ENCODE measurements at places on chromosomes 16 and 17. TPM values are rescaled to one million over a fixed set of nuclear protein-coding genes. Genes with fewer than 3 reads are reported as not detected.

- DNase-seq, result no peak
Observed at GRCh38 chr16:89200850-89201411, 594 bp upstream of the SLC22A31 start.

GRCh38 chr17:81164371-81165245 is 699 bp upstream of the PVALEF start:
- no peak for DNase-seq

- DNase-seq, result no peak
Observed at GRCh38 chr16:3476409-3476808, 18.9 kb downstream of the C16orf90 start.

GRCh38 chr16:56048425-56049105 is 142.7 kb upstream of the GNAO1 start:
- DNase-seq, result no peak

GRCh38 chr17:39169518-39169917 is 3.6 kb upstream of the ARL5C start:
- DNase-seq, result no peak

GRCh38 chr17:41049110-41049509 is 2.0 kb upstream of the KRTAP2-1 start:
- DNase-seq, result peak; percentile 84

GRCh38 chr17:63931981-63932561 is at the start of gene CD79B:
CD79B (minus strand) TSS chr17:63932331; CDS start chr17:63932261, 70 bp downstream.
- DNase-seq, result no peak

GRCh38 chr16:86594721-86595120 is 16.4 kb downstream of the FOXL1 start:
- DNase-seq, result no peak

DNA sequence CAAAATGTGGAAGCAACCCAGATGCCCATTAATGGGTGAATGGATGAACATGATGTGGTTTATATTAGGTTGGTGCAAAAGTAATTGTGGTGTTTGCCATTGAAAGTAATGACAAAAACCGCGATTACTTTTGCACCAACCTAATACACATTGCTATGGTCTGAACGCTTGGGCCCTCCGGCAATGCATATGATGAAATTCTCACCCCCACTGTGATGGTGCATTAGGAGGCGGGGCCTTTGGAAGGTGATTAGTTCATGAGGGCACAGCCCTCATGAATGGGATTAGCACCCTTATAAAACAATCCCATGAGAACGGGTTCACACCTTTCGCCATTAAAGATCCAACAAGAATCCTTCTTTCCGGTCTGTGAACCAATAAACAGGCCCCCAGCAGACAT is 25.3 kb upstream of the PRM1 start:
- no peak for DNase-seq

DNA sequence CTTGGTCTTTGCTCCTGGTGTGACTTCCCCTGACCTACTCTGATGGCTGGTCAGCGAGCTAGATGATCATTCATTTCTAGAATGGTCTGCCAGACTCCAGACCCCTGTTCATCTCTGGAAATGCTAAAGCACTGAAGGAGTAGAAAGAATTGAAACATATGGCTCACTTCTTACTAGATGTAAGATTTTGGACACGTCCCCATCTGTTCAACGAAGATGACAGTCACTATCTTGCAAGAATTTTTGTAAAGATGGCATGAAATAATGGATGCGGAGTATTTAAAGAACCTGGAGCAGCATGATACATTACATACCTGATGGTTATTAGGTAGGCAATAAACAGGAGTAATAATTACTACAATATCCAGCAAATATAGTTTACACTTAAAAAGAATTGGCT is 252.7 kb upstream of the SDK2 start:
- no peak for DNase-seq

DNA sequence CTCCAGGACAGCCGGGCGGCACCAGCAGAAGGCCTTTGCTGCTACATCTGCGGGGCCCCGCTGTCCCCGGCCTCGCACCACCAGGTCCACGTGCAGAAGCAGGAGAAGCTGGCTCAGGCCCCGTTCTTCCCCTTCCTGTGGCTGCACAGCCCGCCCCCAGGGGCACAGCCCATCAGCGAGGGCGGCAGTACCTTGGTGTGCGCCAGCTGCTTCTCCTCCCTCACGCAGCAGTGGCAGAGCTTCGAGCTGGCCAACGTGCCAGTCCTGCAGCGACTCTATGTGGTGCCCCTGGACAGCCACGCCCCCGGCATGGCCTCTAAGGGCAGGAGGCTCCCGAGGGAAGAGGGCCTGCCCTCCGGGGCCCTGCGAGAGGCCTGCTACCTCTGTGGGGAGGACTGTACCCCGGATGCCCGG is 58.3 kb upstream of the CIBAR2 start:
- no peak for DNase-seq

GRCh38 chr16:12558641-12559040 is 245.0 kb downstream of the CPPED1 start:
- DNase-seq, result no peak

- no peak for DNase-seq
Observed at GRCh38 chr16:928526-928925, 42.3 kb downstream of the LMF1 start.

GRCh38 chr17:50668025-50668837 is 33.5 kb downstream of the ABCC3 start:
- peak; percentile 41 for DNase-seq

GRCh38 chr16:88888461-88889387 is 22.3 kb upstream of the PABPN1L start:
- DNase-seq, result no peak

- no peak for DNase-seq
Observed at GRCh38 chr17:81701288-81702071, 1.7 kb upstream of the MRPL12 start.

DNA sequence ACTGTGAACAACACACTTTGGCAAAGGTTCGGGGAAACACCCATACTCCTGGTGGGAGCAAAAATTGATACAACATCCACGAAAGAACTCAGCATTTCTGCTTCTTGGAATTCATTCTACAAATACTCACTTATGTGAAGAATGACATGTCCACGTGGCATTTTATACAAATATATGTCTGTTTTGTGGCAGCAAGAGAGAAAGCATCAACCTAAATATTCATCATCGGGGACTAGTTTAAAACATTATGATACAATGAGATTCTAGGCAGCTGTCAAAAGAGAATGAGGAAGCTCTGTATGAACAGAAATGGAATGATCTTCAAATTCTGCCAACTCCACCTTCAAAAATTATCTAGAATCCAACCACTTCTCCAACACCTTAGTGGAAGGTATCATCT is 25.7 kb upstream of the ALOX15 start:
- no peak for DNase-seq

- DNase-seq, result no peak
Observed at GRCh38 chr16:51759329-51759728, 608.3 kb upstream of the SALL1 start.

- no peak for DNase-seq
Observed at GRCh38 chr16:68231384-68232136, 4.4 kb downstream of the ESRP2 start.

- no peak for DNase-seq
Observed at GRCh38 chr16:49484451-49484849, 110.8 kb downstream of the C16orf78 start.

DNA sequence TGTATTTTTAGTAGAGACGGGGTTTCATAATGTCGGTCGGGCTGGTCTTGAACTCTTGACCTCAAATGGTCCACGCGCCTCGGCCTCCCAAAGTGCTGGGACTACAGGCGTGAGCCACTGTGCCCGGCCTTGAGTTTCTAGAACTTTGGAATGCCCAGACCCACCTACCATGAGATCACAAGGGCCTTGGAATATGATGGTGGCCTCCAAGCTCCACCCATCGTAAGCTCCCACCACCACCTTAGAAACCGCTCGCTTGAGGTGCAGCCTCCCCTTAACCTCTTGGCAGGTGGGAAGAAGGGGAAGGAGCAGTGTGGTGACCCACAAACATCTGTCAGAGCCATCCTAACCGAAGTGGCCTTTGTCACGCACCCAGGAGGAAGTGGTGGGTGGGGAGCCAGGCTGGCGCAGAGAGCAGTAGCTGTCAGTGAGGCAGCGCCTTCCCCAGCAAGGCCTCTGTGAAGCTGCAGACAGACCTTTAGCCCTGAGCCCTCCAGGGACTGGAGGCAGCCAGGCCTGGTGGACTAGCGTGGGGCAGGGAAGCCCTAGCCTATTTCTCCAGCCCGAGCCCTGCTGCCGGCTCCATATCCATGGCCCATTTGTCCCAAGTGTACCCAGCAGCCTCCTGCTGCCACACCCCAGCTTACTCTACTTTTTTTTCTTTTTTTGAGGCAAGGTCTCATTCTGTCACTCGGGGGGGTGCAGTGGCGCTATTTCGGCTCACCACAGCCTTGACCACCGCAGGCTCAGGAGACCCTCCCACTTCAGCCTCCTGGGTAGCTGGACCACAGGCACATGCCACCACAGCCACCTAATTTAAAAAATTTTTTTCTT is 13.1 kb upstream of the SEPHS2 start:
- no peak for DNase-seq

GRCh38 chr16:88118376-88118775 is 167.1 kb downstream of the BANP start:
- no peak for DNase-seq

GRCh38 chr17:77432742-77433141 is 292.0 kb downstream of the SEC14L1 start:
- DNase-seq, result no peak

DNA sequence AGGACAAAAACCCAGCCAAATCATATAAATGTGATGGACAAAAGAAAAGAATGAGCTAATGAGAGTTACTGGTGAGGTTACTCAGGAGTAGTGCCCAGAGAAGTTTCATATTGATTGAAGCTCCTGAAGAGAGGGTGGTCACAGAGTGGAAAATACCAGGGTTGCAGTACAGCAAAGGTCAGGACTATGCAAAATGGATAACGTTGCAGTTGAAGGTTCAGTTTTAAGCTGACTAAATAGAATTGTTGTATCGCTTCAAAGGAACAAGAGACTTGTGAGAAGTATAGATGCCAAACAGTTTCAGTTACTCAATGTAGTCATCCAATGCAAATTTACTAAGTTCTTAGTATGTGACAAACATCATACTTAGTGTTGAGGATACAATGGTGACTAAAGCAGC is 47.1 kb downstream of the ABCA8 start:
- DNase-seq, result no peak

DNA sequence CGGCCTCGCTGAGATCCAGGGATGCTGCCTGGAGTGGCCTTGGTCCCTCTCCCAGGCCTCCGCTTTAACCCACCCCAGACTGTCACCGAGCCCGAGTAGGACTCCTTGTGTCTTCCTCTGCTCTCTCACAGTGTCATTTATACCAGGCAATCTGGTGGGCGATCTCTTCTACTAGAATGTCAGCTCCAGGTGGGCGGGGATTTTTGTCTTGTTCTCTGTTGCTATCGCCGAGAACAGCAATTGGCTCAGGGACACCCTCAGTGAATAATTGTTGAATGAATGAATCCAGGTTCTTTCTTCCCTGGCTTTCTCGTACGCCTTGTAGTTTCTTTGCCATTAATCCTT is 591 bp downstream of the DHX38 start:
- no peak for DNase-seq

GRCh38 chr17:56909742-56910508 is 3.9 kb downstream of the TRIM25 start:
- no peak for DNase-seq

GRCh38 chr17:73910821-73911515 is 266.7 kb upstream of the SDK2 start:
- DNase-seq, result no peak

GRCh38 chr17:72702998-72703397 is 389.5 kb downstream of the SLC39A11 start:
- DNase-seq, result peak; percentile 83

DNA sequence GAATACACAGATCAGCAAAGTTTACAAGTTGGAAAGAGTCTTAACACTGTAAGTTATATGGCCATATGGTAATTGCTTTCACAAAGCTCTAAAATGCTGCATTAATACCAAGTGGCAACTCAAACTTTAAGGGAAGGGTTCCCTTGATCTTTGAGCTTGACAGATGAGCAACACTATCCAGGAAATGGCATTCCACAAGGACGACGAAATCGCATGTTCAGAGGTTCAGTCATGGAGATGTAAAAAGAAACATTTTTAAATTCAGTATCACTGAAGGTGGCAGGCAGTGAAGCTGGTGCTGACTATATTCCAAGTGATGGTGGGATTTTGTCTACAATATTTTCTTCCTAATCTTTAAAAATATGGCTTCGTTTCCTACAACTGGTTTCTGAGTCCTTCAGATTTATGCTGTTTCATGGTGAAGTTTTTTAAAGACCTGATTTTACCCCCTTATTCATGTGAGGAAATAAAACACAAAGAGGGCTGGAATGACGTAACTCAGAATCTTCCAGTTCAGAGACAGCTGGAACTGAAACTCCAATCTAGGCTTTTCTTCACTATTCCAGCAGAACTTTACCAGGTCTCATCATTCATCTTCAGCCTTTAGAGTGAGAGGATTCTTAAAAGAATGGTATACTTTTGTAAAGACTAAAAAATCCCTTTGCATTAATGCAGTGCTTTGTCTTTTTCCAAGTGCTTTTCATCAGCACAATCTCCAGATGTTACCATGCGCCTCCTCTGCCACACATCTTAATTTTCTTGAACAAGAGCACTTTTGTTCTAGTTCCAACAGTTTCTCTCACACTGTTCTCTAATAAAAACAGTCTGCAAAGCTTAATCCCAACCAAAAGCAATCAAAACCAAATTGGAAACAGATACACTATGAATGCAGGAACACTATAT is 20.2 kb downstream of the CHCT1 start:
- DNase-seq, result peak; percentile 63

CLEC3A gene
- not detected for total RNA-seq

CCL8 gene
- not detected for total RNA-seq

CD300LD gene
- total RNA-seq, result not detected

BLTP2 gene
- total RNA-seq, result 174 TPM

FOXL1 gene
- 23.9 TPM for total RNA-seq

C17orf50 gene
- not detected for total RNA-seq

SPEM2 gene
- total RNA-seq, result not detected

PNMT gene
- total RNA-seq, result not detected

KRTAP1-1 gene
- 0.83 TPM for total RNA-seq

ODAD4 gene
- total RNA-seq, result 0.56 TPM

ZNF207 gene
- 208 TPM for total RNA-seq

ATP1B2 gene
- total RNA-seq, result not detected

COL1A1 gene
- total RNA-seq, result 2,180 TPM

TELO2 gene
- total RNA-seq, result 5.8 TPM

TMEM238L gene
- not detected for total RNA-seq

UNC119 gene
- 22.4 TPM for total RNA-seq

All from IMR-90 (cell line).